HCT116 (cell line): ENCODE measurements at places on chromosomes 11 and 22. TPM values are rescaled to one million over a fixed set of nuclear protein-coding genes. Genes with fewer than 3 reads are reported as not detected.
A peak's percentile ranks its signal among the peaks of the same experiment; 100 is the strongest.

- no peaks in the 10 kb centered on the region for H3K36me3 ChIP-seq
- H3K4me1 ChIP-seq: no peaks in the 10 kb centered on the region
- no peak for DNase-seq
- H3K27me3 ChIP-seq: peaks cover 17% of the 10 kb centered on the region; the same call in 1 of the 2 replicates
- no peak overlapping the region for H3K4me3 ChIP-seq
Observed at GRCh38 chr11:32392840-32393239, 42.5 kb downstream of the WT1 start.

DNA sequence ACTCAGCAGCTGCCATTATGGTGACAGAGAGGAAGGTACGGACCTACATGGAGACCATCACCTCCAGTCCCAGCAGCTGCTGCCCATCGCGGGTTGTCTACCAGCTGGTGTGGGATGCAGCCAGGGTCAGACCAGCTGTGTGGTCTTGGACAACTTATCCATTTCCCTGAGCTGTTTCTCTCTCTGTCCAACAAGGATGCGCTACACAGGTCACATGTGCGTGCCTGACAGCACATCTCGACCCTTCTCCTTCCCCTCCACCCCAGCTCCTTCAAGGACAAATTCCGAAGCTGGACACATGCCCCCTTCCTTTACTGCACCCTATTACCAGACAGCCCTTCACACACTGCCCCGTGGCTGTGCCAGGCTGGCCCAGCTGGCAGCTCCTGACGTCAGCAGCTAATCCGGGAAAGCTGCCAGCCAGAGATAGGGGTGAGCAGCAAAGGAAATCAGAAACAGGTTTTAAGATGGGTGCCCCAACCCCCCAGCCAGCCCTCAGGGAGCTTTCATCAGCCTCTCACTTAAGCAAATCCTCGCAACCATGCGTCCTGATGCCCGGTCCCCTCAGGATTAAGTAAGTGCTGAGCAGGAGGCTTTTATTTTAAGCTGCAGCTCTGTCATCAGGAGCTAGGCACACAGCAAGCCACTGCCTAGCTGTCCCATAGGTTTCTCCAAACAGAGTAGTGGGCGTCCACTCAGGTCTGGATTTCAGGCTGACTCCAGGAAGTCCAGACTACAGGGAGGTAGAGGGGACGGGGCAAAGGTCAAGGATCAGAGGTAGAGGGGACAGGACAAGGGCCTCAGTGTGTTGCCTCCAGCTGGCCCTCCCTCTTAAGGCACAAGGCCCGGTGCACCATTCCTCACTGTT is 20.3 kb downstream of the TEF start:
- H3K27me3 ChIP-seq: no peaks in the 10 kb centered on the region
- no peaks in the 10 kb centered on the region for H3K36me3 ChIP-seq
- DNase-seq: no peak
- H3K4me3 ChIP-seq: no peak overlapping the region
- H3K27ac ChIP-seq: peak overlapping the region; percentile 4; the same call in 1 of the 2 replicates
- peaks cover 11% of the 10 kb centered on the region for H3K4me1 ChIP-seq

DNA sequence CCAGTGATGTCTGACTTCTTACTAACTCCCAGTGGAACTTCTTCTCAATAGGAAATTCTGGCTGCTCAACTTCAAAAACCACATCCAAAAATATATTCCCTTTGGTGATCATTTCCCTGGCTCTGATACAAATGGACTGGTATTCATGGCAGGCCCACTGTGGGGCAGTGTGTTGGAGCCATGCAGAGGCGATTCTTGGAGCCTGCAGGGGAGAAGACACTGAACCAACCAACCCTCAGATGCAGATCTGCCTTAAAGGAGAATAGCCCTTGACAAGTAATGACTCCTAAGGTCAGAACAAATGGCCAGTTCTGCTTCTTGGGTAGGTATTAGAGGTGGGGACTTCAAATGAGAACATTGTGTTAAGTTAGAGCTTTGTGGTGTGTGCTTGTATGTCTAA is 12.2 kb downstream of the OR4D9 start:
- no peaks in the 10 kb centered on the region for H3K36me3 ChIP-seq
- H3K4me3 ChIP-seq: no peak overlapping the region
- no peak overlapping the region for H3K27ac ChIP-seq
- H3K4me1 ChIP-seq: no peaks in the 10 kb centered on the region
- no peaks in the 10 kb centered on the region for H3K27me3 ChIP-seq

LUZP2 gene
- total RNA-seq: not detected

RIMBP3C gene
- 0.15 TPM for total RNA-seq

DNA sequence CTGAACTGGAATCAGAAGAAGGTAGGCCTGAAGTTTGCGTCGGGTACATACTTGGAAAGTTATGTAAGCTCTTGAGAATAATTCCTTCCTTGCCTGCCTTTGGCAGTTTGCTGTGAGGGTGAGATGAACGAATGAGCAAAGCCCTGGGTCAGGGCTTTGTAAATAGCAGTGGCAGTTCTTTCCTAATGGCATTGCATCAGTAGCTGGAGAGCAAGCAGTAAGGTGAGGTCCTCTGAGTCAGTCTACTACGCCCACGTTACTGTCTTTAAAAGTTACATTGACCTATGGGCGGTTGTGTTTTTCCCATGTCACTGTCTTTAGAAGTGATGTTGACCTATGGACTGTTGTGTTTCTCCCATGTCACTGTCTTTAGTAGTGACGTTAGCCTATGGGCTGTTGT is 179.1 kb upstream of the E2F8 start:
- peaks cover 33% of the 10 kb centered on the region for H3K27me3 ChIP-seq
- DNase-seq: no peak
- no peak overlapping the region for H3K27ac ChIP-seq

DNA sequence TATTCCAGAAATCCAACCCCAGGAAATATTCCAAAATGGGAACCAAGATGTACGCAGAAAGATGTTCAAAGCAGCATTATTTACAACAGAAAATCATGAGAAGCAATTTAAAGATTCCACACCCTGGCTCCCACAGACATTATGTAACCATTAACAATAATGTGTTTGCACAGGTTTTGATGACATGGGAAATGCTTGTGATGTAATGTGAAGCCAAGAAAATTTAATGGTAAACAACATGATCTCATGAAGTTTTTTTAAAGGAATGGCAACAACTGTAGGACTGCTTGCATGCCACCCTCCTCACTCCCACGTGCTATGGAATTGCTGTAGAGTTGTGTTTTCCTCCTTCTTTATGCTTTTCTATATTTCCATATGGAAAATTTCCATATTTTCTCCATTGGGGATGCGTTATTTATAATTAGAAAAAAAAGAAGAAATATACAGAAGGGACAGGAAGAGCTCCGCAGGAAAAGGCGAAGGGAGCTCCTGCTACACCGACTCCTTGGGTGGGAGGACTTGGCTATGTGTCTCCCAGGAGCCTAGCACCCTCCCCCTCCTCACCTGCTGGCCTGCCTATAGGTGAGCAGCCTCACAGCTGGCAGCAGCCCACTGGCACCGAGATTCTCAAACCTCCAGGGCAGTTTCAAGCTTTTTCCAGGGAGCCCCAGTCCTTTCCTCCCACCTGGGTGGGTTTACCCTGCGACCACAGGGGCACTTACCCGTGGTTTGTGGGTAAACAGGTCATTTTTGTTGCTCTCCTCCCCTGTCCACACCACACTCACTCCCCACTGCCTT is 20.9 kb downstream of the LRFN4 start:
- no peaks in the 10 kb centered on the region for H3K36me3 ChIP-seq
- H3K4me1 ChIP-seq: peaks cover 28% of the 10 kb centered on the region
- H3K27ac ChIP-seq: no peak overlapping the region
- no peaks in the 10 kb centered on the region for H3K27me3 ChIP-seq
- no peak for DNase-seq

DNA sequence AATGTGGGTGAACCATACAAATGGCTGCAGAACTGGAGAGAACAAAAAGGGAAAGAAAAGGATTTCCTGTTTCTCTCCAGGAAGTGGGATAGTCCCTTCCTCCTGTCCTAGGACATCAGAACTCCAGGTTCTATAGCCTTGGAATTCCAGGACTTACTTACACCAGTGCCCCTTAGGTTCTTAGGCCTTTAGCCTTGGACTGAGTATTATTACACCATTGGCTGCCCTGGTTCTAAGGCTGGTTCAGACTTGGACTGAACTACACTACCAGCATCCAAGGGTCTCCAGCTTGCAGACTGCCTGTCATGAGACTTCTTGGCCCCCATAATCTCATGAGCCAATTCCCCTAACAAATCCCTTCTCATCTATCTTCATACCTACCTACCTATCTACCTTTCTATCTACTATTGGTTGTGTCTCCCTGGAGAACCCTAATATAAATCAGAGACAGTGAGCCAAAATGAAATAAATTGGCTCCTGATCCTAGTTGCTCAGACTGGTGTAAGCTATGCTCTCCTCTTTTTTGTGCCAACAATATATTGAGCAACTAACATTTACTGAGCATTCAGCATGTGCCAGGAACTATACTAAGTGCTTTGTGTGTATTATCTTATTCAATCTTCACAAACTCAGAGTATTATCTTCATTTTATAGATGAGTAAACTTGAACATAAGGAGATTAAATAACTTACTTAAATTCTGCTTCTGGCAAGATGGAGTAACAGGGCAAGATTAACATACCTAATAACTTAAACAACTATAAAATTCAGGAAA is 303.7 kb downstream of the TTC28 start:
- no peaks in the 10 kb centered on the region for H3K4me1 ChIP-seq
- H3K4me3 ChIP-seq: no peak overlapping the region
- no peak overlapping the region for H3K27ac ChIP-seq
- H3K36me3 ChIP-seq: no peaks in the 10 kb centered on the region

DNA sequence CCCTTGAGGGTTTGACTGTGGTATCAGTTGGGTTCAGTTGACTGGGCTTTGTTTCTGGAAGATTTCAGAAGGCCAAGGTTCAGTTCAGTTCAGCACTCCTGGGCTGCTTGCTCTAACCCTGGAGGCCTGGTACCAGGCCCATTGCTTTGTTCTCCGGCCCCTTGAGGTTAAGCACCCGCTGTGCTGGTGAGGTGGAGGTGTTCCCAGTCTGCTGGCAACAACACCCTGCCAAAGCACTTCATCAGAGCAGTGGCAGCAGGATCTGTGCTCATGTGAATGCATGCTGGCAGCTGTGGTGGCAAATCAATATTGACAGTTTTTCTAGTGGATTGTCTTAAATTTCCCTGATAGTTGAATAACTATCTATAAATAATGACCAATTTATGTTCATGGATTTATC is 3.8 kb upstream of the SCGB1D1 start:
- H3K27me3 ChIP-seq: peaks cover 45% of the 10 kb centered on the region
- H3K4me3 ChIP-seq: no peak overlapping the region
- H3K4me1 ChIP-seq: no peaks in the 10 kb centered on the region
